ENCODE measurements at places on chromosomes 11 and 22.

DNA sequence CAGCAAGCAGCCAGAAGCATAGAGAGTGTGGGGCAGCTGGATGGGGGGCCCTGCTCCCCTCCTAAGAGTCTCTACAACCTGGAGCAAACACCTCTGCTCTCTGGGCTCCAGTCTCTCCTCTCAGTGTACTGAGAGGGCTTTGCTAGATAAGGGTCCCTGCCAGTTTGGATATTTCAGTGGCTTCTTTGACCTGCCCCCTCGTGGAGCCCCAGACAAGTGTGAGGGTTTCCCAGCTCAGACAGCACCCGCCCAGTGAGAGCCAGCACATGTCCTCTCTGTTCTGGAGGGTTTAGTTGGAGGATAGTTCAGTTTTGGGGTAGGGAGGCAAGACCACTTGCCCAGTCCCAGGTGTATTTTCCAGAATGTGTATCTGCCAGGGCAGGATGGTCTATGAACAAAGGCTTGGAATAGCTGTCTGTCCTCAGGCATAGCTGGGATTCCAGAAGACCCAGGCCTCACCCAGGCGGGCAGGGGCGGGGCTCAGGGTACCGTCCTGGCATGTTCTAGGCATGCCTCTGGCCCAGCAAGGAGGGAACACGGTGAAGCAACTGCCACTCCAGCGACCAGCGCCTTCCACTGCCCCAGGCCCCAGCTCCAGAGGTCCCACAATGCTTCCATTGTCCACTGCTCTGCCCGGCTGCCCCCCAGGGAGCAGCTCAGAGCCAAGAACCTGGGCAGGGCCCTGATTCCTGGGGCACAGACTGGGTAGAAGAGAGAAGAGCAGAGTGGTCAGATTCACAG is 7.5 kb upstream of the MICALL1 start:
- no peak for DNase-seq

- DNase-seq = peak; percentile 81
Measured at GRCh38 chr22:36331306-36331911, 56.4 kb downstream of the MYH9 start.

DNA sequence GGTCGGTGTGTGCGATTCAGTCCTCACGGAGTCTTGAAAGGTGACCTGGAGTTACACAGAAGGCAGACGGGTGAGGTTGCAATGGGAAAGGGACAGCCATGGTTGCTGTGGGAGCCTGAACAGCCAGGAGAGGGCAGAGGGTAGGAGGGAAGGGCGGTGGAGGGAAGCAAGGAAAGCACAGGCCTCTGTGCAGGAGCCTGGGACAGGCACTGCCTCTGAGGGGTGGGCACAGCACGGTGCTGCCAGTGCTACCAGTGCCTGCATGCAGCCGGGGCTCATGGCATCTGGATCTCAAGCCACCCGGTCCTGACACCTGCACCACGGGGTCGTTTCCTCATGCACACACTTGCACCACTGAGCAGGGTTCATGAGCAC is 401.0 kb downstream of the TBC1D22A start:
- DNase-seq = no peak

DNA sequence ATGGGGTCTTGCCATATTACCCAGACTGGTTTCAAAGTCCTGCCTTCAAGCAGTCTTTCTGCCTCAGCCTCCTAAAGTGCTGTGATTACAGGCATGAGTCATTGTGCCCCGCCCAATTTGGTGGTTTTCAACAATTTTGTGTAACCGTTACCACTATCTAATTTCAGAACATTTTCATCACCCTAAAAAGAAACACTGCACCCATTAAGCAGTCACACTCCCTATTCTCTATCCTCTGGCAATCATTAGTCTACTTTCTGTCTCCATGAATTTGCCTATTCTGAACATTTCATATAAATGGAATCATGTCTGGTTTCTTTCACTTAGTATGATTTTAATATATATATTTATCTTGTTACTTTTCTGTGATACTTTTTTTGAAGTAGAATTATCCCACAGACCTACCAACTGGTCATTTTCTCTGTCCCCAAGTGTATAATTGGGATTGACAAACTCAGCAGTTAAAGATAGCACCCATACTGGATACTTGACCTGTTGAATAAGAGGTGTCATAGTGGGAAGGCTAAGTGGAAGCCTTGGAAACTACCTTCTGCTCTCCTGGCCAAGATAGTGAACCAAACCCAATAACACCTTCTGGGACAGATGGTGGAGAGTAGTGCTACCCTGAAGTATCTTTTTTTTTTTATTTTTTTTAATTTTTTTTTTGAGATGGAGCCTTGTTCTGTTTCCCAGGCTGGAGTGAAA is 64.8 kb downstream of the STIM1 start:
- no peak for DNase-seq

DNA sequence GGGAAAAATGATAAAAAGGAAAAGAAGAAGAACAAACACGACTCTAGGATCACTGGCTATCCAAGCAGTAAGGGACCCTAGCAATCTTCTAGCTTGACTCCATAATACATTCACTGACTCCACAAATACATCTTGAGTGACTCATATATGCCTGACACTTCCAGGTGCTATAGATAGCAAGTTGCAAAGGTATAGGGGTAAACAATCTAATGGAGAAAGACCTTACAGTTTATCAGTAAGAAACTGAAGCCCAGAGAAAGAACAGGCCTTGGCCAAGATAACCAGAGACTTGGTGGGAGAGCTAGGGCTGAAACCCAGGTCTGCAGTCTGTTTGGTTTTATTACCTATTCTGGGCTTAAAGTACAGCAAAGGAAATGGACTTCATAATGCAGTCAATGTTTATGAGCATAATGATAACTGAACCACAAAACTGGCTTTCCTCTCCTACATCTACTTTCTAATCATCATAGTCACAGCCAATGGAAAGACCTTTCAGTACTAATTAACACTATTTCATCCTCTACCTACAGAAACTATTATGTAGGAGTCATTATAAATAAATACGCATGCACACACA is 19.7 kb upstream of the SLC5A1 start:
- DNase-seq = no peak

GRCh38 chr11:72780296-72781062 is 13.4 kb downstream of the STARD10 start:
- DNase-seq = no peak

All from stimulated activated naive B cell treated with anti-CD40 and anti-IgM and Interleukin-4, amounts not matched to agents 10 μg/mL and 1 μg/mL and 100 μg/mL, for 72 hours (primary cell).